ENCODE measurements at places on chromosomes 12 and 14. TPM values are rescaled to one million over a fixed set of nuclear protein-coding genes. Genes with fewer than 3 reads are reported as not detected.

Gene EML1
- 37.2 TPM for polyA plus RNA-seq

Gene PELI2
- polyA plus RNA-seq = 12.3 TPM

Gene HOXC5
- polyA plus RNA-seq = 0.38 TPM

Gene KRT82
- not detected for polyA plus RNA-seq

Gene RNF212B
- 0.47 TPM for polyA plus RNA-seq

Gene CPNE6
- not detected for polyA plus RNA-seq

Measured in left lung (tissue), 14 donors.